ENCODE measurements at places on chromosomes 2 and 18.

DNA sequence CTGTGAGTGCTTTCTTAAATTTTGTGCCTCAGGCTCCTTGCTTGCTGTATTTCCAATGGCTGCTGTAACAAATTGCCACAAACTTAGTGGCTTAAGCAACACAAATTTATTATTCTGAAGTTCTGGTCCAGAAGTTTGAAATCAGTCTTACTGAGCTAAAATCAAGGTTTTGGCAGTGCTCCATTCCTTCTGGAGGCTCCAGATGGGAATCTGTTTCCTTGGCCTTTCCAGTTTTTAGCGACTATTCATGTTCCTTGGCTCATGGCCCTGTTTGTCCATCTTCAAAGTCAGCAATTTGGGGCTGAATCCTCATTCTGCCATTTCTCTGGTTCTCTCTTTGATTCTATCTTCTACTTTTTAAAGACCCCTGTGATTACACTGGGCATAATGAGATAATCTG is 31.8 kb downstream of the STRADB start:
- no peak for DNase-seq

DNA sequence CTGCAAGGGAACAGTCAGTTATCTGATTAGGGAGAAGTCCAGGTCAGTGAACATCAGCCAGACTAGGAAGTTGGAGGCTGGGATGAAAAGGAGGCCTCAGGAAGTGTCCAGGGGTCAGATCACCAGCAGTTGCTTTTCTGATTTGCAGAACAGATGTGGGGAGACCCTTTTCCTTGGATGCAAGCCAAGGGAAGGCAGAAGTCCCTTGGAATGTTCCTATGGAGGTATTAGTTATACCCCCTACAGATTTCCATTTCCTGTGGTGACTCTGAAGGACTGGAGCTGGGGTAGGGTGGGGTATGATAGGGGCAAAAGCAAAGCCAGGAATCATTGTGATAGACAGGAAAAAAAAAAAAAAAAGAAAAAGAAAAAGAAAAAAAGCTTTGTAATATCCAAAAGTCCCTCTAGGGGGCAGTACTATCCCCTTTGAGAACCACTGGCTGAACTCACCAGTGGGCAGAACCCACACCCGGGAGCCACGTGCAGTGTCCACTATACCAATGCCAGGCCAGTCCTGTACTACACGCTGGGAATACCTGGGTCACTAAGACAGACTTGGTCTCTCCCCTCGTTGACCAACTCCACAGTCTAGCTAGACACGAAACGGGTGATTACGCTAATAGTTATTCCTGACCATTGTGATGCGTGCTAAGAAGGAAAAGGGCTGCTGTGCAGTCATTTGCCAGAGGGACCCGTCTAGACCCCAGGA is 7.4 kb downstream of the DYSF start:
- no peak for DNase-seq

DNA sequence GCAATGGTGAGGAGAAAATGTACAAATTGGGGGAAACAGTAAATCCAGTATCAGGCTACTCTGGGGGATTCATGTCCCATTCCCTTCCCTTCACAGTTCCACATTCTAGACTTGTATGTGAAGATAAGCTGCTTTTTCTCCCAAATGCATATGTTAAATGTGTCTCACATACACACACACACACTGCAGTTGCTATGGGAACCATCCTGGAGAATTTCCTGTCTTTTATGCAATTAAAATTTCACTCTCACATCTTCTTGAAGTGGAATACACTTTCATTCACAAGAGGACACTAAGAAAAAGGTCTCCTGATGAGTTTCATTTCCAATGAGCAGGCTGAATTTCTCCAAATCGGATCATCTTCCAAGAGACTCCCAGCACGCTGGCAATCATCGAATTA is 366.0 kb downstream of the LRATD1 start:
- DNase-seq = no peak

DNA sequence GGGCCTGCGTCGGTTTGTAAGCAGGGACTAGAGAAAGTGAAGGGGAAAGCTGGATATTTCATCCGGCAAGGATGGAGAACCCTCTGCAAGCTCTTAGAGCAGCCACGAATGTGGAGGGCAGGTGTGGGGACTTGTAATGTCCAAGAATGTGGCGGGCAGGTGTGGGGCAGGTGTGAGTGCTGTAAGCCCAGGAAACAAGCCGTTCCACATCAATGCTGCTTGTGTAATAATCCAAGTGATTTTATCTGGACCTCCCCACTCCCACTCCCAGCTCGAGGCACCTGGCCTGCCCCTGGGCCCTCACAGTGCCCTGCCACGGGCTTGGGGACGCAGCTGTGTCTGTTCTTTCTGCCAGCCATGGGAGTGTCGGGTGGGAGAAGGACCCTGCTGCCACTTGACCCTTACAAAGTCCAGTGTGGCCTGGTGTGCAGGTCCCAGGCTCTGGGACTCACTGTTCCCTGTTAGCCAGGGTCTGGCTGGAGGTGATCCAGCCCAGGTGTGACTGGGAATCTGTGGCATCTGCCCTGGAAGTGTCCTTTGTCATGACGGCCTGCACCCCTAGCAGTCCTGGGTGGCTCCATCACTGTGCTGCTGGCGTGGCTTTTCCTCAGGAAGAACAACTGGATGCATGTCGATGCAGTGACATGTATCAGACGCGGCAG is 42.8 kb downstream of the SOX11 start:
- DNase-seq = no peak

- no peak for DNase-seq
These were observed 123.4 kb downstream of the CALCRL start for GRCh38 chr2:187324631-187325030.

Measured in HS-27A (cell line).